ENCODE measurements at places on chromosomes 1 and 21.

- no peak for DNase-seq
Observed at GRCh38 chr1:10553118-10553517, 78.4 kb downstream of the PEX14 start.

GRCh38 chr1:157145076-157145475, 6.9 kb upstream of the ETV3 start:
- no peak for DNase-seq

- DNase-seq = no peak
Observed at GRCh38 chr1:201639391-201639790, 100.5 kb downstream of the NAV1 start.

- DNase-seq = no peak
Observed at GRCh38 chr1:241560146-241560848, 28.1 kb downstream of the KMO start.

GRCh38 chr1:58572690-58573089, 4.4 kb downstream of the TACSTD2 start:
- DNase-seq = no peak

- DNase-seq = no peak
Observed at GRCh38 chr1:86370601-86371022, 25.5 kb downstream of the ODF2L start.

DNA sequence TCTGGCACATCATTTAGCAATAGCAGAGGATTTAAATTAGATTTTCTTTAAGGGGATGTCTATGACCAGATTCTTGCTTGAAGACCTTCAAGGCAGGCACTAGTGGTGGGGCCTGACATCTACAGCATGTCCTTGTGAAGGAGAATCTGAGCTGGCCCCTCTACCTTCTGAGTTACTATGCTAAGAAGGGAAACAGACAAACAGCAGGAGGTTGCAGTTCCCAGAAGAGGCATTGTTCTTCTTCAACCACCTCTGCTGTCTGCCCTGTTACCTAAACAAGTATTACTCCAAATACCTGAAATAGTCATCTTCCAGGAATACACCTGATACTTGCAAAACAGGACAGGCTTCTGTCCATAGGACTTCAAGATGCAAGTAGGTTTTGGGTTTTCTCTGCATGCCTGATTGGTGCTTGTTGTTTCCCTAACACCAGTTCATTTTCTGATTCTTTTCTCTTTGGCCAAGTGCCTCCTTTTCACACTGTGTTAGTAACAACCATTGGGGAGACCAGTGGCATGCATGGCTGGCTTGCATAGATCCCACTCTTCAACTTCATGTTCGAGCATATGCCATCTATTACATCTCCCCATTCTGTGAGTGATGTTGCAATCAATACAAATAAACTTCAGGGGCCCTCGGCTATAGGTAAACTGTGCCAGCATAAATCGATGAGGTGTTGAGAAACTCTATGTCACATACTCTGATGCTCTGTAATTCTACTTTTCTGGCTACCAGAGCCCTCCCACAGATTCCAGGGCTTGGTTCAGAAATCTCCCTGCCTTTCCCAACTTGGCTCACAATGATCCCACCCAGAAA, 93.0 kb upstream of the DUSP10 start:
- DNase-seq = no peak

DNA sequence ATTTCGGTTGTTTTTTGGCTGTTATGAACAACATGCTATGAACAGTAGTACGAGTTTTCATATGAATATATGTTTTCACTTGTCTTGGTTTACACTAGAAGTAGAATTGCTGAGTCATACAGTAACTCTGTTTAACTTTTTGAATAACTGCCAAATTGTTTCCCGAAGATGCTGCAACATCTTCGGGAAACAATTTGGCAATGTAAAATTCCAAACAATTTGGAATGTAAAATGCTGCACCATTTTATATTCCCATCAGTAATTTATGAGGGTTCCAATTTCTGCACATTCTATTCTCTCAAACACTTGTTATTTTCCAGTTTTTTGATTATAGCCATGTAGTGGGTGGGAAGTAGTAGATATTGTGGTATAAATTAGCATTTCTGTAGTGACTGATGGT, 11.6 kb downstream of the PCBP3 start:
- DNase-seq = peak; percentile 38

GRCh38 chr21:15592271-15592860, 137.4 kb upstream of the USP25 start:
- DNase-seq = peak; percentile 28

DNA sequence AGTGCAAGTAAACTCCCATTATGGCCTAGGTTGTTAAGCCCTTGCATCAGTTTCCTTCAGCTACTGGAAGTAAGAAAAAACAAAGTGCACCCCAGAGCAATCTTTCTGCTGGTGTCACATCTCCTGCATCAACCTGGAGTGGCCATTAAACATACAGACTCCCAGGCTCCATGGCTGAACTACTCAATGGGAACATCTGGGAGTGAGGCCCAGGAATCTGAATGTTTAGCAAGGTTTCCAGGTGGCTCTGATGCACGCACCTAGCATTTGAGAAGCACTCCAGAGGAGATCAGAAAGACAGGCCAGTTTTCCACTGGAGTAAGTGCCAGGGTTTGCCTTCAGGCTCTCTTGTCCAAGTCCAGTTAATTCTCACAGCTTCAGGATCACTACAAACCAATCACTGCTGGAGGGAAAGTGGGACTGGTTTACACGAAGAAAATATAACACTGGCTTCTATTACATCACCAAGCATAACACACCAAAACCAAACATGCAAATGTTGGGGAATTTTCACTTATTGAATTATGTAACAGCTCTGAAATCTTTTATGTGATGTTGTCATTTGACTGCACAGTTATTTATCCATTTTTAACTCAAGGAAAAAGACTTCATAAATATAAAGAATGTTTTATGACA, 22.3 kb upstream of the ABCA4 start:
- no peak for DNase-seq

- DNase-seq = peak; percentile 15
Observed at GRCh38 chr1:61244114-61244513, 161.8 kb downstream of the NFIA start.

- no peak for DNase-seq
Observed at GRCh38 chr1:195278644-195279043, 1329.6 kb downstream of the KCNT2 start.

- no peak for DNase-seq
Observed at GRCh38 chr1:78081980-78082860, 36.5 kb downstream of the GIPC2 start.

- no peak for DNase-seq
Observed at GRCh38 chr1:172469717-172470116, 25.8 kb upstream of the PIGC start.

GRCh38 chr1:114318961-114319360, 165.3 kb upstream of the SYT6 start:
- no peak for DNase-seq

GRCh38 chr1:53316766-53317581, 10.9 kb downstream of the LRP8 start:
- DNase-seq = no peak

- DNase-seq = peak; percentile 24
Observed at GRCh38 chr1:28893403-28894102, 20.8 kb upstream of the EPB41 start.

GRCh38 chr1:245272676-245273075, 117.9 kb downstream of the KIF26B start:
- no peak for DNase-seq

DNA sequence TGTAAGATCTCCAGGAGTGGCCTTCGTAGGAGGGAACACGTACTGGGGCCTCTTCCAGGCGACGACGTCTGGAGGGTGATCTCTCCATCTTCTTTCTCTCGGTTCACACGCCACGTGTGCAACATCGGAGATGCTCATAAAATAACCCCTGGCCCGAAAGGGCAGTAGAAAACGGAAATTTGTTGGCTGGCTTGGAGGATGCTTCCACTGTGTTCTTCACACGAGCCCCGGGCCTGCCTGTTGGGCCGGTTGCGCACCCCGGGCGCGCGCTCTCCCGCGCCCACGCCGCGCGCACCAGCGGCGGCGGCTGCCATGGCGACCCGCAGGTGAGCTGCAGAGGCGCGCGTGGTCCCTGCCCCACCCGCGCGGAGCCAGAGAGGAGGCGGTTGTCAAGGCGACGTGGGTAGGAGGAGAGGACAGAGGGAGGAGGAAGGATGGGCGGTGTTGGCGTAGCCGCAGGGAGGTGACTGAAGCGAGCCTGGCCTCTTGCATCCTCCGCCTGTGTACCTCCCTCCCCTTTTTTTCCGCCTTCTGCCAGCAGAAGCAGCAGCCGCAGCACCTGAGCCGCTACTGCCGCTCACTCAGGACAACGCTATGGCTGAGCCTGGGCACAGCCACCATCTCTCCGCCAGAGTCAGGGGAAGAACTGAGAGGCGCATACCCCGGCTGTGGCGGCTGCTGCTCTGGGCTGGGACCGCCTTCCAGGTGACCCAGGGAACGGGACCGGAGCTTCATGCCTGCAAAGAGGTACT, at the start of gene ELAPOR1:
Gene ELAPOR1 (plus strand): TSS at position 526 of the 752 bp plus-strand sequence. CDS start 69 bp downstream, at position 595.
- DNase-seq = peak; percentile 83

DNA sequence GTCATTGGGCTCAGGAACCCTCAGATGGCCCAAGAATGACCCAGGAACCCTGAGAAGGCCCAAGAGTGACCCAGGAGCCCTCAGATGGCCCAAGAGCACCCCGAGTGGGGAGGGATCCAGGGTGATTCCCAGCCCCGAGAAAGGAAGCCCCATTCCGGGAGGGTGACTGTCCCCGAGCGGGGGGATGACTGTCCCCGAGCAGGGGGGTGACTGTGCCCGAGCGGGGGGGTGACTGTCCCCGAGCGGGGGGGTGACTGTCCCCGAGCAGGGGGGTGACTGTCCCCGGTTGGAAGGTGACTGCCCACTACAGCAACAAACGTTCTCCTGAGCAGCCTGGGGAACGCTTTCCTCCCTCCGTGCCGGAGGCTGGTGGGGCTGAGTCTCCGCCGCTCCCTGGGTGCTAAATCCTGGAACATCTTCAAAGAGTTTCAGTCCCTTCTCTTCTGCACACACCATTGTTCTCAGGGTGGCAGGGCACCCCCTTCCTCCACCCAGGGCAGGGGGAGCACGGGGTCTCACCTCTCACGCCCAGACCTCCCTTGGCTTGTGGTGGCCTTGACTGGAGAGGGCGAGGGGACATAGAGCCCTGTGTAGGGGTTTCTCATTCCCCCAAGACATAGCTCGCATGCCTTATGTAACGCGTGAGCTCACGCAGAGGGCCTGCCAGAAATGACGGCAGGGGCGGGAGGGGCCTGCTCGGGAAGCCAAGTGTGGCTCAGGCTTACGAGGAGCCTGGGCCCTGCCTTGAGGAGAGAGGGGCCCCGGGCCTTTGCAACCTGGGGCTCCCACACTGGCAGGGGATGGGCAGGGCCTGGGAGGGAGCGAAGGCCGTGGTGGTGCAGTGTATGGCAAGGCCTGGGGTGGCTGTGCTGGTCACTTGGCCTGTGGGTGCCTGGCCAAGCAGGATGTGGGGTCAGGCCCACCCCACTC, 14.3 kb upstream of the SKI start:
- no peak for DNase-seq

DNA sequence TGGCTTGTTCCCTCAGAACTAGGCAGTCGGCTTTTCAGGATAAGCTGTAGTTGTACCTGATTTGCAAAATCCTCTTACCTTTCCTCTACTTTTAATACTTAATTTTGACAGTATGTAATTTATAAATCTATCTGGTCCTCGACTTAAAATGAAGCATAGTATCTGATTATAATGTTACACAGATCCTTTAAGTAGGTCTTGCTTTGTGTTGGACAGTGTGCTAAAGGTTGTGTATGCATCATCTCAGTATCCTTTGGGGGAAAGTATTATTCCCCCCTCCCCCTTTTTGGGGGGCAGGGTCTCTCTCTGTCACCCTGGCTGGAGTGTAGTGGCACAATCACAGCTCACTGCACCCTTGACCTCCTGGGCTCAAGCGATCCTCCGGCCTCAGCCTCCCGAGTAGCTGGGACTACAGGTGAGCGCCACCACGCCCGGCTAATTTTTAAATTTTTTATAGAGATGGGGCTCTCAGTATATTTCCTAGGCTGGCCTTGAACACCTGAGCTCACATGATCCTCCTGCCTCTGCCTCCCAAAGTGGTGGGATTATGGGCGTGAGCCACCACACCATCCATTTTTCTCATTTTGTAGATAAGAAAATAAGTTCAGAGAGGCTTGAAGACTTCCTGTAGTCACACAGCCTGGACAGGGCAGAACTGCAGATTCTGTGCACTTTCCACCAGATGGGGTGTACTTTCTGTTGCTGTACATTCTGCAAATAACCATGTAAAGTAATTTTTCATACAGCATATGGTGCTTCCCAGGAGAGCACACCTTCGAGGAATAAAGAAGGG, 791 bp upstream of the STX6 start:
- DNase-seq = no peak

- DNase-seq = no peak
Observed at GRCh38 chr1:111813440-111814304, 58.0 kb downstream of the DDX20 start.

GRCh38 chr1:64686828-64687724, 57.8 kb upstream of the RAVER2 start:
- peak; percentile 37 for DNase-seq

DNA sequence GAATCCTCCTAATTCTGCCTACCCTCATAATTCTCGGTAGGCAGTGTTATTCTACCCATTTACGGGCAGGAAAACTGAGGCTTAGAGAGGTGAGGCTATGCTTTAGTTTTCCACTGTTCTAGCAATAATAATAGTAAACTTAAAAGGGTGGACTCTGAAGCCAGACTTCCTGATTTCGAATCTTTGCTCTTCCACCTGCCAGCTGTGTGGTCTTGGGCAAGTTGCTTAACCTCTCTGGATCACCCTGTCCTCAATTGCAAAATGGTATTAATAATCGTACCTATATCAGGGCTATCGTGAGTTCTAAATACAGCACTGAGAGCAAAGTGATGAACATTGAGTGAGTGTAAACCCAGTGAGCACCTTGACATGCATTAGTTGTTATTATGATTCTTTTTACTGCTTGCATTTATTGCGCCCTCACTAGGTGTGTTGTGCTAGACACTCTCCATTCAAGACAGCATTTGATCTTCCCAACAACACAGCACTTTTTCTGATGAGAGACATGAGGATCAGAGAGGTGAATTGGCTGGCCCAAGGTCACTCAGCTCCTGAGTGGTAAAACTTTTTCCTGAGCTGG, 102.3 kb upstream of the CSF3R start:
- no peak for DNase-seq

GRCh38 chr1:4089421-4090175, 189.5 kb upstream of the C1orf174 start:
- no peak for DNase-seq

DNA sequence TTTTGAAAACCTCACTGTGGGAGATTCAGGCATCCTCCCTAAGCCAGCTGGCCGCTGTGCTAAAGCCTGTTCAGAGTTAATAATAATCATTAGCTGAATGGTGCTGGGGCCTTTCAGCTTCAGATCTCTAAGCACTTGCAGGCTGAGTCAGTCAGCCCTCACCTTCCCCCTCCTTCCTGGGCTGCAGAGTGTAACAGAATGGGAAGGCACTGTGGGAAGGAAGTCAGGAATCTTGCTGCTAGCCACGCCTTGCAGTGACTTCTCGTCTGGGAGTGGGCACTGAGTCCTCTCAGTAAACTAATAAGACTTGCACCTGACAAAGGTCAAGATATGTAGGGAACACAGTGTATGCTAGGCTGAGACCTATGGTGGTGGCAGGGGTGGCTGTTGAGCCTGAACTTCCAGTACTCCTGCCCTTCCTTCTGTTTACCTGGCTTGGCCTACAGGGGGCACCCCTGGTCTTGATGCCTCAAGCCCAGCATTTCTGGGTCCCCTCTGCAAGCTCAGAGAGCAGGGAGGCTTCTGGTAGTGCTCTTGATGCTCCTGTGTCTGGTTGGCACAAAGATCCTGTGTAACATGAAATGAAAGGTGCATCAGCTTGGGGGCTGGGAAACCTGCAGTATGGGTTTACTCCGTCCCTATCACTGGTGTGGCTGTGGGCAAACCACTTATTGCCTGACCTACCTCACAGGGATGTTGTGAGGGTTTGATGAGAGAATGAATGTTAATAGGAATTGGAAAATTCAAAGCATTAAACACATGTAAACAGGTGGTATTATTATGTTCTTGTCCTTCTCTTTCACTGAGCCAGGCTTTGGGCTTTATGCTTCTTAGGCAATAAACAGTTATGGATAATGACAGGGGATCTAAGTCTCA, 6.0 kb downstream of the CYB561D1 start:
- DNase-seq = peak; percentile 57

Data from activated CD4-positive, alpha-beta T cell treated with anti-CD3 and anti-CD28 coated beads, Interleukin-10, Interleukin-2, amounts not matched to agents 100 ng/mL and 50 ng/mL, durations not matched to agents 16 hours and 8 hours (primary cell).